Stimulated activated CD8-positive, alpha-beta memory T cell treated with anti-CD3 and anti-CD28 coated beads, Interleukin-15, amount 100 ng/mL, for 1 hour (primary cell): ENCODE measurements at places on chromosomes 3 and 15.

DNA sequence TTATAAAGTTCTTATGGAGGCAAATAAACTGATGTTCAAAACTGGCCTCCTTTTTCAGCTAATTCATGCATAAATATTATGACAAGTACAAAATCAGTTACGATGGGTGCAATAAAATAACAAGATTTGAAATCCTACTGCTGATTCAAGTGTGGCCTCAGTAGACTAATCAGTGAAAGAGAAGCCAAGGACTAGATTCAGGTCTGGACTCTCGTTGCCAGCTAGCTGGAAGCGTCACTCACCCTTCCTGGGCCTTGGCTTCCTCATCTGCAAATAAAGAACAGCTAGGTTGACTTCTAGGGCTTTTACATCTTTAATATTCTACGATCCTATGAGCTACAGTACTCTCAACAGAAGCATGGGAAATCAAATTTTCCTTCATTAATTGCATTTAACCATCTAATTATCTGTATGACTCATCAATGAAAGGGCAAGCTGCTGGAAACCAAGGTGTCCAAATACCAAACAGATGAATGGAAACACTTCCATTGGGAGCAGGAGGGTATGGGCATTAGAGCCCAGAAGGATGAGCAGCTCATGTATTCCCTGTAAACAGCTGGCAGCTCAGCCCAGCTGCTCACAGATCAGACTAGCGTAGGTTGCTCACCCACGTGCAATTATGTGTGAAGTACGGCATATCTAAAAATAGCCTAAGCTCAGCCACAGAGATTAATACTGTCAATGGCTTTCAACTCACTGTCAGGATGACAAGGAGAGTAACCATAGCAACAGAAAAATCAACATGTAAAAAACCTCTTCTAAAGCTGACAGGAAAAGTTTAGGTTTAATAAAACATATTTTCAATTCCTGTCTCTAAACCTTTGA is 294.8 kb downstream of the PLCL2 start:
- DNase-seq, result no peak

DNA sequence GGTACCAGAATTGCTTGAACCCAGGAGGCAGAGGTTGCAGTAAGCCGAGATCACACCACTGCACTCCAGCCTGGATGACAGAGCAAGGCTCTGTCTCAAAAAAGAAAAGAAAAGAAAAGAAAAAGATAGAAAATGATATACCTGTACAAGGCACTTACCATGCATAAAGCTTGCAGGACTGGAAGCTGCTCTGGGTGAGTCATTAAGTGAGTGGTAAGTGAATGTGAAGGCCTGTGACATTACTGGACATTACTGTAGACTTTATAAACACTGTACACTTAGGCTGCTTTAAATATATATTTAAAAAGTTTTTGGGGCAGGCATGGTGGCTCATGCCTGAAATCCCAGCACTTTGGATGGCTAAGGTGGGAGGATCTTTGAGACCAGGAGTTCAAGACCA is 99.2 kb downstream of the SLMAP start:
- no peak for DNase-seq

GRCh38 chr15:67196222-67196621 is 58.2 kb downstream of the AAGAB start:
- no peak for DNase-seq

DNA sequence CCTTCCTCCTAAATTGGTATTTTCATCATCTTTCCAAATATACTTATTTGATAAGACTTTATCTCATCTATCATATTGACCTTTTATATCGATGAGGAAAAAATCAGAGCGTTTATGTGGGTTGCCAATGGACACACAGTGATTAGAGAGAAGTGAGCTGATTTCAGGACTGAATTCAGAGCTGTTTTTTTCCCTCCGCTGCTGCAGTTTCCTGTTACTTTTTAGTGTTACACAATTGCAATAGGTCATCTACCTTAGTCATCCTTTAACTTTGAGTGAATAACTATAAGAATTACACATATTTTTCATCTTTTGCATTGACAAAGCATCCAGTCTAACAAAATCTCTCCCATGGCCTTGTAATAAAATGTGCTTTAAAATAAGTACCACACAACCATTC is 266.3 kb upstream of the CNTN4 start:
- DNase-seq, result no peak

GRCh38 chr15:31258260-31258659 is 68.4 kb upstream of the KLF13 start:
- no peak for DNase-seq

GRCh38 chr3:172546105-172546504 is 22.9 kb upstream of the TNFSF10 start:
- no peak for DNase-seq

GRCh38 chr3:4290272-4290893 is 12.8 kb upstream of the SETMAR start:
- no peak for DNase-seq

- DNase-seq, result no peak
Observed at GRCh38 chr3:65577843-65578430, 460.8 kb downstream of the MAGI1 start.

GRCh38 chr3:138673641-138674530 is 65.3 kb downstream of the FAIM start:
- no peak for DNase-seq

- no peak for DNase-seq
Observed at GRCh38 chr3:29932696-29933325, 651.9 kb downstream of the RBMS3 start.

- DNase-seq, result no peak
Observed at GRCh38 chr3:46892285-46893145, 15.0 kb downstream of the PTH1R start.

DNA sequence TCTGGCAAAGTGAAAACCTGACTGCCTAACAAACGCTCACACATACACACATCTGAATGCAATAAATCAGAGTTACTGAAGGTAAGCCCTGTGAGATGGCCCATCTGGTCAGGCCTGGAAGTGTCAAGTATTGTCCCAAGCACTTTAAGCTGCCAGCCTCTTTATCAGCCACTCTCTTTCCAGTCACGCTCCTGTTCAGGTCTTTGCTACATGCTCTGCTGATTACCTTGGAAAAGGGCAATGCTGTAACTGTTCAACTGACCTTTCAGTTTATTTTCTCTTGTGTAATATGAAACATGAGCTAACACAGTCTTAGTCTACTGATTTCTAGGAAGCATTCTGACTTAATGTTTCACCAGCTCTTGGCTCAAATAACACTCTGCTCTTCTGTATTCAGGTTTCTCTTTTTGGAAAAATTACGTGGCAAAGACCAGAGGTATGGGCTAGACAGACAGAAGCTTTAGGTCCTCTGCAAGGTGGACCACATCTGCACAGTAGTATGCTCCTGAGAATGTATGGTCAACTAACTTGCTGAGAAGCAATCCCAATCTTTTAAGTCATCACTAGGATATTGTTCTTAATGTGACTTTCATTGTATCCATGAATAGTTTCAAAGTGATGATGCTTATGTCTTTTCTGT is 44.5 kb downstream of the GBE1 start:
- DNase-seq, result no peak

GRCh38 chr3:185979721-185980121 is 41.9 kb upstream of the TRA2B start:
- DNase-seq, result no peak

DNA sequence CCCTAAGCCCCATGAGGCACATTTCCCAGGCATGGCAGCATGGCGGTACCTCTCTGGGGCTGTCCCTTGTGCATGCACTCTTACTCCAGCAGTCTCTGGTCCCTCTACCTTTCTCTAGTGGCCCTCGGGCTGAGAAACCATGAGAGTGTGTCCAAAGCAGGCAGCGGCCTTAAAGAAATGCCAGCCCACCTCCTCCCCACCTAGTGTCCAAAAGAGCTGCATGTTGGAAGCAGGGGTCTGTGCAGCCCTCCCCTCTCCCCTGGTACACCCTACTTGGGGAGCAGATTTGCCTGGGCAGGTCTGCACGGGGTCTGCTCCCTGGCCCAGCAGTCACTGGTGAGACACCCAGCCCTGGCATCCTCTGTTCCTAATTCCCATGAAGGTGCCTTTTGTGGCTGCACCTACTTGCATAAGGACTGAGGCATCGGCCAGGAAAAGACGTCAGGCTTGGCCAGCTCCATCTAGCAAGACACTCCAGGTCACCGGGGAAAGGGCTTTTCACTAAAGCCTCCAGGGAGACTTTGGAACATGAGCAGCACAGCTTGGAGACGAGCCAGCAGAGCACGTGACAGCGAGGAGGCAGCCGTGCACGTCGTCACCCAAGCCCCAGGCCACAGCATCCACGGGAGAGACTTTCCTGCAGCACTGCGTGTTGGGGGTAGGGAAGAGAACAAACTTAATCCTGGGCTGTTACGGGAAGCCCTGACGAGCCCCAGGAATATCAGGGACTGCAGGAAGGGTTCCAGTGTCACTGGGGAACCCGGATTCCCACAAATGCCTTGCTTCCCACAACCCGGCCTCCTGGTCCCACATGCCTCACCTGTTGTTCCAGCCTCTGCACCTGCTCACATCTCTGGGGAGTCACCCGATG is 38.8 kb downstream of the TM2D3 start:
- no peak for DNase-seq

- no peak for DNase-seq
Observed at GRCh38 chr15:100457201-100457600, 71.5 kb downstream of the CERS3 start.
